ENCODE measurements at places on chromosomes 12 and 14.

DNA sequence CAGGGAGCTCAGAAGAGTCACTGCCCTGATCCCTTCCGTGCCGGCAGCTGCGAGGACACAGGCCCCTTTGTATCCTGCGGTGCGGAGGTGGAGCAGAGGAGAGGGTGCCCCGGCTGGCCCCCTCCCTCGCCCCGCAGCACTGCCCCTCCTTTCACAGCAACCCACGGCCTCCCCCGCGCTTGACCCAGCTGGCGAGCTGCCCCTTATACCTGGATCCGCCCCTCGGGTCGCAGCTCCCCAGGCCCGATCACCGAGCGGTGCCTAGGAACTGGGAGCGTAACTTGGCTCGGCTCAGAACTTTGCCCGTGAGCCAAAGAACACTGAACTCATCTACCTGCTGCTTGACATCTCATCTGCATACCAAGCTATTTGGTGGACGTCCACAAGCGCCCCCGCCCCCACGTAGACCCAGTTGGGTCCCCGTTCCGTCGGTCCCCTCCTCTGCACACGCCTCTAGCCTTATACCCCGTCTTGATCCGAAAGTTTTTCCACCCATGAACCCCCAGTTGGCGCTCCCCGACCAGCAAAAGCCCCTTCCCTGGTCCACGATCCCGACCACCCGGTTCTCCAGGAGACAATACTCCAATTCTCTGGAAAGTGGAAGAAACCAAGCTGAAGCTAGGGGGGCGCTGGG, 697 bp upstream of the DNAJC14 start:
- peak; percentile 94 for DNase-seq

GRCh38 chr14:22802860-22803686, 12.2 kb downstream of the SLC7A7 start:
- DNase-seq, result no peak

GRCh38 chr12:52231305-52232202, 1.5 kb upstream of the KRT7 start:
- DNase-seq, result no peak

DNA sequence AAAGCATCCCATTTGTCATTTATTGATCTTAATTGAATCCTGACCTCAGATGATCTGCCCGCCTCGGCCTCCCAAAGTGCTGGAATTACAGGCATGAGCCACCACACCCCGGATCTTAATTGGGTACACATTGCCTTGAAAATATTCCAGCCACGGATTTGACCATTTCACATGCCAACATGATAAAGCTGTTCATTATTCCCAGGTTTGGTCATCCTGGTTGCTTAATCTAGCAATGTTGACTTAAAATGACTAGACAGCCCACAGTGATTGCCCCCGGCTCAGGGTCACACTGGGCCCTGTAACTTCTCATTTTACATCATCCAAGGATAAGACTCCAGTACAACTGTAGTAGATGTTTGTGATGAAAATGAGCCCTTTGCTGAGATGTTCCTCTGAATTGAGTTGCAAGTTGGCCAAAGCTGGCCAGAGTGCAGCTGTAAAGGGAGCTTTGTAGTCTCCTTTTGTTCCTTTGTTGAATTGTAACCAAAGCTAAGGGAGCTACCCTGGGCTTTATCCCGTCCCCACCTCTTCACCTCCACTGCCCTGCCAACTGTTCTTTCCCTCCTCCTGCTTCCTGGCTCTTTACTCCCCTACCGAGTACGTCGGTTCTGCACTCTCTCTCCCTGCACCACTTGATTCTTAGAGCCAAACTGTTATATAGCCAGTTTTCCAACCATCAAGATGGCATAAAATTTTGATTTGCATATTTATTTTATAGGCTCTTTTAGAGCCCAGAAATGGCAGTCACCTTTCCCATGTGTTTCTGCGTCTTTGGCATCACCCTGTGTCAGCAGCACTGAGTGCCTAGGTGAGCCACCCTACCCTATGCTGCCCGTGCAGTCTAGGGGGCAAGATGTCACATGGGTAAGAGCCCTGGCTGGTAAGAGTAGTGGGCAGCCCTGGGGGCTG, 141.3 kb upstream of the HIF1A start:
- no peak for DNase-seq

DNA sequence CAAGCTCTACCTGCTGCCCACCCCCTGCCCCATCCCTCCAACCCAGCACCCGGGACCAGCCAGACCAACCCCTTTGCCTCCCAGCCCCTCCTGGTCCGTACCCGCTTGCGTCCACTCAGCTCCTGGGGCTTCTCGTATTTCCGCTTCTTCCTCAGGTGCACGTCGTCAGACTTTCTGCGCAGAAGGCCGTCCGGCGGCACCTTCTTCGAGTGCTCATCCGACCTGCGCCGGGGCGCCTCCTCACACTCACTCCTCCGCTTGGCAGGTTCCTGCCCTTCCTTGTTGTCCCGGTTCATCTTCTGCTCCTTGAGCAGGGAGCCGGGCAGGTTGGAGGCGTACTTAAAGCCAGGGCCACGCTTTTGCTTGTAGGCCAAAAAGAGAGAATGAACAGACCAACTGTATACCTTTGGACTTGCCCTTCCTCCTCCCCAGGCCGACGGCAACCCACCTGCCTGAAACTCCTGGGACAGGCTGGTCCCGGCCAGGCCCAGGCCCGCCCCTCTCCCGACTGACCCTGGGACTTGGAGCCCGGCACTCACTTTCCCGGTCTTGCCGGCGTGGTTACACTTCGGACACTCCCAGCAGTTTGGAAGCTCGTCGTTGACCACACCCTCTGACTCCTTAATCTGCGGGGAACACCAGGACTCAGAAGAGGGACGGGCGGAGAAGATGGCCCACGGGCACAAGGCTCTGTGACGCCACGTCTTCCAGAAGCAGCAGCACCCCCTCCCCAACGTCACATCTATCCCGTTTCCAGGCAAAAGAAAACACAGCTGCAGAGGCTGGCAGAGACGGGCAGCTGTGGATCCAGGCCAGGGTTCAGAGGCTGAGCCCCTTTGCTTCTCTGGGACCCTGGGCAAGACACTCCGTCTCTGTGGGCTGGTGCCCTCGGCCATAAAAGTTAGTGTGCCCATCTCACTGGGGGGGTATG, 44.3 kb downstream of the RNF34 start:
- DNase-seq, result no peak

- DNase-seq, result no peak
Measured at GRCh38 chr12:100251917-100252316, 15.0 kb downstream of the DEPDC4 start.
